Smooth muscle cell of the umbilical artery (primary cell): ENCODE measurements at places on chromosomes 11 and 22. TPM values are rescaled to one million over a fixed set of nuclear protein-coding genes. Genes with fewer than 3 reads are reported as not detected.

IFITM10 gene
- 1.0 and 1.5 TPM in 2 replicates for total RNA-seq

ROM1 gene
- total RNA-seq, result 2.5 and 3.9 TPM in 2 replicates

CRYBB1 gene
- not detected in 2 replicates for total RNA-seq

RFPL2 gene
- not detected in 2 replicates for total RNA-seq

OR52A1 gene
- total RNA-seq, result not detected in 2 replicates

EXT2 gene
- 324 and 375 TPM in 2 replicates for total RNA-seq

OR51B5 gene
- total RNA-seq, result 0.09 and 0.30 TPM in 2 replicates

PIH1D2 gene
- 0.69 and 1.2 TPM in 2 replicates for total RNA-seq

KLHDC7B gene
- 1.1 and 24.1 TPM in 2 replicates for total RNA-seq

CD3G gene
- total RNA-seq, result not detected in 2 replicates

OR52E8 gene
- not detected in 2 replicates for total RNA-seq

SLC22A12 gene
- not detected in 2 replicates for total RNA-seq

POU2AF1 gene
- total RNA-seq, result not detected in 2 replicates

TMEM9B gene
- total RNA-seq, result 38.2 and 56.7 TPM in 2 replicates

OR51G1 gene
- not detected in 2 replicates for total RNA-seq

OSM gene
- total RNA-seq, result not detected in 2 replicates

USP47 gene
- 74.2 and 84.0 TPM in 2 replicates for total RNA-seq

PACSIN3 gene
- total RNA-seq, result 13.4 and 15.7 TPM in 2 replicates

RFPL1 gene
- not detected in 2 replicates for total RNA-seq

TPBGL gene
- under 0.01 and 0.05 TPM in 2 replicates for total RNA-seq

EXPH5 gene
- 0.09 and 0.30 TPM in 2 replicates for total RNA-seq

DUSP8 gene
- total RNA-seq, result 0.59 and 1.3 TPM in 2 replicates

RCOR2 gene
- 2.7 and 4.0 TPM in 2 replicates for total RNA-seq
